A172 (cell line): ENCODE measurements at places on chromosomes 3 and 15. TPM values are rescaled to one million over a fixed set of nuclear protein-coding genes. Genes with fewer than 3 reads are reported as not detected.

Gene SLC4A7
- total RNA-seq = 53.8 and 80.6 TPM in 2 replicates

Gene ARGFX
- not detected in 2 replicates for total RNA-seq

Gene ZKSCAN7
- total RNA-seq = not detected in 2 replicates

Gene SPTSSB
- total RNA-seq = not detected in 2 replicates

Gene PPIP5K1
- 5.5 and 11.8 TPM in 2 replicates for total RNA-seq

Gene FBN1
- total RNA-seq = 142 and 156 TPM in 2 replicates

Gene LDHAL6B
- not detected in 2 replicates for total RNA-seq

Gene SPSB4
- total RNA-seq = 1.1 and 2.9 TPM in 2 replicates

Gene HRG
- not detected in 2 replicates for total RNA-seq

Gene PLS1
- total RNA-seq = 6.6 and 7.0 TPM in 2 replicates

Gene CEP70
- 27.0 and 30.0 TPM in 2 replicates for total RNA-seq

Gene NEK10
- 8.4 and 11.5 TPM in 2 replicates for total RNA-seq

Gene TMA7
- total RNA-seq = 556 and 560 TPM in 2 replicates

Gene HTR3E
- not detected in 2 replicates for total RNA-seq

Gene KLHL40
- total RNA-seq = not detected in 2 replicates

Gene LRRC58
- total RNA-seq = 59.0 and 69.9 TPM in 2 replicates

Gene PTX3
- 151 and 207 TPM in 2 replicates for total RNA-seq

Gene DUOXA2
- not detected in 2 replicates for total RNA-seq

Gene ANAPC13
- total RNA-seq = 123 and 171 TPM in 2 replicates

Gene OSTN
- not detected in 2 replicates for total RNA-seq

Gene VEPH1
- total RNA-seq = 17.1 and 25.0 TPM in 2 replicates

Gene ZNF620
- 2.5 and 2.7 TPM in 2 replicates for total RNA-seq

Gene EEF1AKMT4
- total RNA-seq = 7.8 and 8.2 TPM in 2 replicates

Gene ILDR1
- total RNA-seq = not detected in 2 replicates

Gene CLDN18
- total RNA-seq = 0.07 and 0.26 TPM in 2 replicates
